ENCODE measurements at places on chromosomes 6 and 20. TPM values are rescaled to one million over a fixed set of nuclear protein-coding genes. Genes with fewer than 3 reads are reported as not detected.

Gene SLC26A8
- not detected for total RNA-seq

DNA sequence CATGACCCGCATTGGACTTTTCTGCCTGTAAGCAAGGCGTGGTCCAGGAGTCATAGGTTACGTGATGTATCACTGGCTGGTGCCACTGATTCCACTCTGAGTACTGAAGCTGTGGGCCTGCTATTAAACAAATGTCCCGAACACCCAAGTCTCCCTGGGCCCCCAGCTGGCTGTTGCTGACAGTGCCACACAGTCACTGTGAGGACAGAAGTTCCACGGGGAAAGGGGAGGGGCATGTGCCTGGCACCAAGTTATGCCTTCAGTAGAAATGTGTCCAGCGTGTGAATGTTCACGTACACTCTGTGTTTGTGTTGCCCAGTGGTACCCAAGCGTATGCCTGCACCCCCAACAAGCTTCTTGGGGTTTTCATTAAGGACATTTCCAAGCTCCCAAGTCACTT lies 171.4 kb upstream of the QKI start:
- no peak for DNase-seq

Gene DLL1
- 0.86 TPM for total RNA-seq

- DNase-seq, result no peak
These were observed 312.0 kb downstream of the ALDH8A1 start for GRCh38 chr6:134637847-134638437.

GRCh38 chr20:37544386-37544785 lies 16.7 kb upstream of the BLCAP start:
- no peak for DNase-seq

DNA sequence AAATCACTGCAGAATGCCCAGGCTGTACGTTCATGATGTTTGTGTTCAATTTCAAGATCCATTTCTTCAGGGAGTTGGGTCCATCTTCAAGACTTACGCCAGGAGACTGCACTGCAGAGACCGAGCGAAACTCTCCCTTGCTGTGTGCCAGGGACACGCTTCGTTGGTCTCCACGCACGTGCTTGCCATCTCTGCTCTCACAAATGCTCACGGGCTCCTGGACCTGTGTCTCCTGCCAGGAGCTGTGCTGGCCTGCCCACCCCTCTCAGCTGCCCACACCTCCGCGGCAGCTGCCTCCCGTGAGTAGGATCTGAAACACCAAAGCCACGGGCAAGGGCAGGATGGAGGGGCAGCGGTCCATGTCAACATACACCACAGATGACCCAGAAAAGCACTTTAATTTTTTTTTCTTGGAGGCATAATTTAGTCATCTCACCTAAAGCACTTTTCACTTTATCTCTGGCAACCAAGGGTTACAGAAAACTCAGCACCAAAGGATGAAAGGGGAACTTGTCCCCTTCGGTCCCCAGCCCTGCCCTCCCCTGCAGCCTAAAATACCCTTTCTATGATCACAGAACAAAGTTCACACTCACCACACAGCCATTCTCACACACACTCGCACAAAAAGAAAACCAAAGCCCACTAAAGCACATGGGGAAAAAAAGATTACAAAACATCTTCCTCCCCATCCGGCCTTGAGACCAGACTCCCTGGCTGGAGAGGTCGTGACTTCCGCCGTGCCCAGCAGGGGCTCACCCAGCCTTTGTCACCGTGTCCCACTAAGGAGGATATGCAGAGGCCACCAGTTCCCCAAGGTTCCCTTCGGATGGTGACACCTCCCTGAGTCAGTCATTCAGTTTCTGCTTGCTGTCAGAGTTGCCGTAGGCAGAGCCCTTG lies 137.9 kb downstream of the AGPAT4 start:
- DNase-seq, result no peak

DNA sequence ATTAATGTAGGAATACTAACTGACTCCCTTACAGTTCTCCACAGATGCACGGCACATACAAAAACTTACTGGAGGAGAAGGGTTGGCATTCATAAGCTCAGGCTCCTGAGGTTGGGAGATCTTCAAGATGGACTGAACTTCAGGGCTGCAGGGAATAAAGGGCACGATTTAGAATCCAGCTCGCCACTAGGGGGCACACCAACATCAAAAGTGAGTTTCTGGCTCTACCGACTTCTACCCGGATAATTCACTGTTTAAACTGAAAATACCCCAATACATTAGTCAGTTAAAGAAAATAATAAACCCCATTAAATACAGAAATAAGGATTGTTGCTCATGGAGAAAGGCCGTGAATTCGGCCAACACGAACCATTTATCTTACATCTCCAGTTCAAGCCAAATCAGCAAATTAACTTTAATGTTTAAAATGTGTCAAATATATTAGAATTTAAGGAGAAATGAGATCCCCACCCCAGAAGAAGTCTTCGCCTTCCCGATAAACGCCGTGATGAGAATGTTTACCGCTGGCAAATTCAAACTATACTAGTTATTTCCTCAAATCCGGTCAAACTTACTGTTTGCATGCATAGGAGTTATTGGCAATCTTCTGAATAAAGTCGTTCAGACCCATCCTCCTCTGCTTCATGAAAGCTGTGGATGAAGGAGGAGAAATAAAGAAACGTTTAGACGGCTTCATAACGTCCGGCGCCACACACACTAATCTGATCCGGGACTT lies 121.7 kb upstream of the SLC2A12 start:
- peak; percentile 80 for DNase-seq

- no peak for DNase-seq
These were observed 61.5 kb downstream of the PRDM13 start for GRCh38 chr6:99668036-99668705.

- no peak for DNase-seq
These were observed 127.4 kb upstream of the GRIK2 start for GRCh38 chr6:101266063-101266462.

Gene MAN1A1
- 38.4 TPM for total RNA-seq

DNA sequence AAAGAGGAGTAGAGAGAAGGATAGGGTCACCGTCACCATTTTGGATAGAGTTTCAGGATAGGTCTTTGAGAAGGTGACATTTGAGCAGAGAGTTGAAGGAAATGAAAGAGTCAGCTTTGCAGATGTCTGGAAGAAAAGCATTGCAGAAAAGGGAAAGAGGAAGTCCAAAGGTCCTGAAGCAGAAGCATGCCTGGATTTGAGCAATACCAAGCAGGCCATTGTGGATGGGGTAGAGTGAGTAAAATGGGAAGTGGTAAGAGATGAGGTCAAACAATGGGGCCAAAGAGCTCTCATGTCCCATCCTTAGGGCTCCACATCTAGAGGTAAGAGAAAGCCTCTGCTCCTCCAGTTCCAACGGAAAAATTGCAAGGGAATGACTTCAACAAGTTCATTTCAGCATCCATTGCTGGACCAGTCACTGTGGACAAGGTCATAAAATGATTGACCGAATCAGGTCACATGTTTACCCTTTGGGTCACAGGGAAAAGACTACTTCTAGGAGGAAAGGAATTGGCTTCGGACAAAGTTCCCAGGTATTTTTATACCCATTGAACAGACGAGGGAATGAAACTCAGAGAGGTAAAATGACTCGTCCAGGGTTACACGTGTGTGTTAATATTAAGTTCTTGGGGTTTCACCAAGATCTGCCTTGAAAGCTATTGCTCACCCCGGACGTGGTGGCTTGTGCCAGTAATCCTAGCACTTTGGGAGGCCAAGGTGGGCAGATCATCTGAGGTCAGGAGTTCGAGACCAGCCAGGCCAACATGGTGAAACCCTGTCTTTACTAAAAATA lies 6.6 kb upstream of the SAMHD1 start:
- no peak for DNase-seq

DNA sequence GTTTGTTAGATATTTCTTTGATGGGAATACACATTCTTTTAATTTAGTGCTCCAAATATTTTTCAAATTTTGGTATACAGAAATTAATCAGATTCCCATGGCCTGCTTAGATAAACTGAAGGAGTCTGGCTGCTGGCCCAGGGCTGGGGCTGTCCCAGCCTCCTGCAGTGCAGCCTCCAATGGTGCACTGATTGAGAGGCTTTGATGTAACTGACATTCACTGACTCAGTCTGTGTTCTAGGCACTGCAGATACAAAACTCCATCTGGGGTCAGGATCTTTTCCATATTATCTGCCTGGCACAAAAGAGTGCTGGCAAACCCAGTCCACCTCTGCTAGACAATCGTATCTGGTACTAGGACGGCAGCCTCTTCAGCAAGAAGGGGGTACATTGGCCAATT lies 64.8 kb downstream of the GRIK2 start:
- DNase-seq, result no peak

DNA sequence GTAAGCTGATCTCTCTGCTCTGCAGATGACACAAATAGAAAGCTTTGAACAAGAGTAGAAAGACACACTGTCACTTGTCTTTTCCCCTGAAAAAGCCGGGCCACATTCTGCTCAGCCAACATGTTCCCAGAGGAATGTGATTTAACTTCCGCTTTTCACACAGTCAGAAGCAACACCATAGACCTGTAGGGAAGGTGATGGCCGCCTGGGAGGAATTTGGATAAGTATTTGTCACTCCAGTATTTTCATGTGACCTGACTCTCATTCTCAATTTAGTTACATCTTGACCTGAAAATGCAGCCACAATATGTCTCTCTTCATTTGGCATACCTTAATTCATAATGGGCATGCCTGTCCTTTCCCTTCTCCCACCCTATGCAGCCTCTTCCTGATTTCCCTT lies 2.0 kb upstream of the GRM1 start:
- no peak for DNase-seq

Gene CD24
- total RNA-seq, result not detected

Gene SLC22A7
- total RNA-seq, result not detected

DNA sequence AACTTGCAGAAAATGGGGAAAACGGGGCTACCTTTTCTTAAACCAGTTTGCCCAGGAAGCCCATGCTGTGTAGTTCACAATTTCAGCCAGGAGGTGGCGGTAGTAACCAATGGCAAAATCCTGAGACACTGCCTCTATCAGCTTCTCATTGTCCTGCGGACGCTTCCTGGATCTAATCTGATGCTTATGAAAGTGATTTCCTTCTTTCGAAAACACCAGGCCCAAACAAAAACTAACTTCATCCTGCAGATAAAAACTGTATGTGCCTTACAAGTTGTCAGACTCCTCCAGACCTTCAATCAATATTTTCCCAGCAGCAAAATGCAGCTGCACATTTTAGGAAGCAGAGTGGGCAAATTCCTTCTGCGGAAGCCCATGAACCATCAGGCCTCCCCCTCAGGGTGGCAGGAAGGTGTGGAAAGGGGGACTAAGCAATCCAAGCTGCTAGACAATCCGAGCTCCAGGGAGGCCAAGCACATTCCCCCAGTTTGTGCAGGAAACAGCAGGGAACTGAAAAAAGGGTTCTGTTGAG lies 88.5 kb downstream of the LY86 start:
- DNase-seq, result peak; percentile 60

GRCh38 chr20:46324960-46325703 lies 16.8 kb upstream of the CDH22 start:
- no peak for DNase-seq

DNA sequence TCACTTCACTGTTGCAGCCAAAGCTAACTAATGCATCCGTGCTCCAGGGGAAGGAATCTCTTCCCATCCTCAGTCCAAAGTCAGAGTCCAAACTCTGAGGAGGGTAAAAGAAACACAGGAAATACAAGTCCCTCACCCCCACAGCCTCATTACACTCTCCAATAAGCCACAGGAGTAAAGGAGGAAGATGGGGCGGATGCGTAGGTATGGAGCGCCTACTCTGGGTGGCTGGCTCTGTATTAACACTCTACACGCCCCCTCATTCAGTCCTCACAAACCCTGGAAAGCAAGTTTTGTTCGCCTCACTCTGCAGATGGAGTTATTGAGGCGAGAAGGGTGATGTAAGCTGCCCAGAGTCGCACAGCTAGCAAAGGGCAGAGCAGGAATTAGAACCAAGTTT lies 242.9 kb downstream of the NRN1 start:
- no peak for DNase-seq

Gene SPTLC3
- total RNA-seq, result not detected

Gene SCUBE3
- total RNA-seq, result 0.07 TPM

GRCh38 chr6:144019929-144020328 lies 11.9 kb upstream of the PLAGL1 start:
- DNase-seq, result no peak

Gene SUMO4
- total RNA-seq, result 3.9 TPM

Gene CST3
- total RNA-seq, result 5.3 TPM

DNA sequence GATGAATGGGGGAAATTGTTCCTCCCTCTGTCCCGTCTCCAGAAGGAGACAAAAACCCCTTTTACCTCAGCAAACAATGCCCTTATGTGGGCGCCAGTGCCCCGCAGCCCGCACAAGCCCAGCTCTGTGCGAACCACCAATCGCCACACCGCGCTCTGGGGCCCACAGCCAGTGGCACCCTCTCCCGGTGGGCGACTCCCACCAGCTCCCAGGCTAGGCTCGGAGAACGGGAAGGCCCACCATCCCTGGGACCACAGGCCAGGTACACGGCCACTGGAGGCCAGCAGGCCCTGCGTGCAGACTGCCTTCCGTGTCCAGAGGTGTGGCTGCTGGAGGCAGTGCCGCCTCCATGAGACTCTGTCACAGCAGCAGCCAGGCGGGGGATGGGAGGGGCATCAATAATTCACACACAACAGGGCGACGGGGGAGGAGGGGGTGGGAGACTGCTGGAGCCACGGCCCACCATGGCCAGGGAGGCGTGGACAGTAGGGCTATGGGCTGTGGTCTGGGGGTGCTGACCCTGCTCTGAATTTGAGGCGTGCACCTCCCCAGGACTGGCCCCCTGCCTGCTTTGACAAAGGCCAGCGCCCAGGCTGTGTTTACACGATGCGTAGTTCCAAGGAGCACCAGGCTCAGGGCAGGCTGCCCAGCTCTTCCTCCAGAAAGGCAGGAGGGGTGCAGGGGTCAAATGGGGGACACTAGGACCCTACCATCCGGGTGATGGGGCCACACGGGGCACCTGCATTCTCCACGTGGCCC lies 105.7 kb downstream of the ASXL1 start:
- no peak for DNase-seq

DNA sequence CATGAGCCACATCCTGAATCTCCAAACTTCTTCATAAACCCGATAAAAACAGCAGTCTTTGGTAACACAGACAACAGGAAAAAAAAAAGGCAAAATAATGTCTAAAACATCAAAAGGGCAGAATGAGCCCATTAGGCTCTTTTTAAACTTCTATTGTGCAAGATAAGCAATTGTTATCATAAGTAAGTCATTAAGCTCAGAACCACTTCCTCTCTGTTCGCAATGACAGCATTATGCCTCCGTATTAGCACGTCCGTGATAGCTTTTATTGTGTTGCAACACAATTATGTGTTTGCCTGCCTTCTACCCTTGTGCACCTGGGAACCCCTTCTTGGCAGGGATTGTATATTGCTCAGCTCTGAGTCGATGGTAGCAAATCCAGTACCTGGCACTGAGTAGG lies 147.1 kb downstream of the LRFN2 start:
- no peak for DNase-seq

Gene LBP
- not detected for total RNA-seq

DNA sequence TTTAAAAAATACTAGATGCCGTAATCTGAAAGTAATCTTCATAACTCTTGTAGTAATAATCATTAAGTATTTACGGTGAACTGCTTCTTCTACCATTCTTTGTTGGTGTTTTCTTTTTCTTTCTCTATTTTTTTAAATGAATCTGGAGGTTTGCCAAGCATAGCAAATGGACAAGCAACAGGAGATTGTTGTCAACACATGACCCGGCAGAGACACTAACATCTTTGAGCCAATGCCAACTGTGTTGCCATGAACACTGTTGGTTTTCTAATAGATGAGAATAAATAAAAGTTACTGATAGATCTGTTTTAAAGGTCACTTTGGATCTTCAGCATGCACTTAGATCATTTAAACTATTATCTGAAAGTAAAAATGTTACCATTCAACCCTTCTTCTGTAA lies 523.6 kb upstream of the EYS start:
- DNase-seq, result no peak

Gene ERVFRD-1
- not detected for total RNA-seq

Gene PRL
- not detected for total RNA-seq
